ENCODE measurements at places on chromosomes 11 and 22.

DNA sequence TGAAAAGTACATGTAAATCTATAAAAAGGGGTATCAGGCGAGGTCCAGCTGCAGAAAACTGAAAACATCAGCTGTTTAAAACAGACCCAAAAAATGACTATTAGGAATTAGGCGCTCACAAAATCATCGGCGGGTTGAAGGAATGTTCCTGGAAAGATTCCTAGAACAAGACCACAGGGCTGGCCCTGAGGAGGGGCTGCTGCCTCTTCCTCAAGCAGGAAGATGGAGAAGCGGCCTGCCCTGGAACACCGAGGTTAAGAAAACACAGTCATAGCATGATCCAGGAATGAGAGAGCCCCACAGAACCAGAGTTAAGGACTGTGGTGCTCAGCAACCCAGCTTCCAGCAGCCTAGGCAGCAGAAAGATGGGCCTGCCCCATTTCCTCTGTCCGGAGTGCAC, 78.4 kb downstream of the C11orf91 start:
- no peak for DNase-seq

DNA sequence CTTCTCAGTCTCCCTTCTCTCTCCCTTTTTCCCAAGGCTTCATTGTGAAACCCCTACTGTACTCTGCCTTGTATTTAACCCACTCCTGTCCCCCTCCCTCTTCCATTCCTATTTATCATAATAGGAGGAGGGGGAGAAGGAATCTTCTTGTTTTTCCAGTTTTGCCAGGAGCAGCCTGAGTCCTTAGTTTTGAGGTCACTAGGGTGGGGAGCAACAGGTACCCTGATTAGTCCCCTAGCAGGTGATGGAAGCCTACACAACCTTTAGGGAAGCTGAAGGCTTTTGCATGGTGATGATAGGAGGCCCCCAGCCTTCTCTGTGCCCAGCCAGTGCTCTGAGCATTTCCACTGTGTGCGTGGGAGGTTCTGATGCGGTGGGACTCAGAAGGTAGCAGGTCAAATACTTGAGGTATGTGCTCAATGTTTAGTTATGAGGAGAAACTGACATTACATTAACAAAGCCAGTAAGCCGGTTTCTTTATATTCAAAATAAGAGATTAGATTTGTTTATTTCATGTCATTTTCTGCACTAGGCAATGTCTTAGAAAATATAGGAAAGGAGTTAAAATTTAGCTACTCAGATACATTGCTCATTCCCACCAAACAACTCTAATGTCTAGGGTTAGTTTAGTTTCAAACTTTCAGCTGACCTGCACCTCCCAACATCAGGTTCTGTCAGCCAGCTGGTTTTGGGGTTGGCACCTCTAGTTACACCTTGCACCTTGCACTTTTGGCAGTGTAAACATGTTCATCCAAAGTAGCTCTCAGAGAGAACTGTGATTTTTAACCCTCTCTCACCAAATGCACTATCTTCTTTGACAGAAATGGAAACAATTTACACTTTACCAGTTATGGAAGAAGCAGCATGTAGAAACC, 26.0 kb downstream of the PARVA start:
- no peak for DNase-seq

DNA sequence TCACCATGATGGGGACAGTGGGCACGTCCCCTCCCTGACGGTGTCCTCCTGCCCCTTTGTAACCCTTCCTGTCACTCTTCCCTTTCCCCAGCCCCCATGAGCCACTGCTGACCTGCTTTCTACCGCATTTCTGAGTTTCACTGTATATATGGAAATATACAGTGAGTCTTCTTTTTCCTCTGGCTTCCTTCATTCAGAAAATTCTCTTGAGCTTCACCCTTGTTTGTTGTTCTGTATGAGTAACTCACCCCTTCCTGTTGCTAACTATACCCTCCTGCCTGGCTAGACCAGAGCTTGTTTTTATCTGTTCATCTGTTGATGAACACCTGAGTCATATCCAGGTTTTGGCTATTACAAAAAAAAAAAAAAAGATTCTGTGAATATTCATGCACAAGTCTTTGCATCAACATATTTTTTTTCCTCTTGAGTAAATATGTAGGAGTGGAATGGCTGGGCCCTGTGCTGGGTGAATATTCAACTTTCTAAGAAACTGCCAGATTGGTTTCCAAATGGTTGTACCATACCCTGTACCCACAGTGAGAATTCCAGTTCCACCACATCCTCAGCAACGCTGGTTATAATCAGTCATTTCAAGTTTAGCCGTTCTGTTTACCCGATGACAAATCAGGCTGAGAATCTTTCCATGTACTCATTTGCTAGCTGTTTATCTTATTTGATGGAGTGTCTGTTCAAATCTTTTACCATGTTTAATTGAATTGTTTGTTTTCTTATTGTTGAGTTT, 62.0 kb downstream of the IGF2 start:
- peak; percentile 24 for DNase-seq

GRCh38 chr11:128735935-128736605, 42.2 kb downstream of the FLI1 start:
- DNase-seq = no peak

- DNase-seq = no peak
These were observed 48.4 kb upstream of the MUC15 start for GRCh38 chr11:26620282-26621045.

DNA sequence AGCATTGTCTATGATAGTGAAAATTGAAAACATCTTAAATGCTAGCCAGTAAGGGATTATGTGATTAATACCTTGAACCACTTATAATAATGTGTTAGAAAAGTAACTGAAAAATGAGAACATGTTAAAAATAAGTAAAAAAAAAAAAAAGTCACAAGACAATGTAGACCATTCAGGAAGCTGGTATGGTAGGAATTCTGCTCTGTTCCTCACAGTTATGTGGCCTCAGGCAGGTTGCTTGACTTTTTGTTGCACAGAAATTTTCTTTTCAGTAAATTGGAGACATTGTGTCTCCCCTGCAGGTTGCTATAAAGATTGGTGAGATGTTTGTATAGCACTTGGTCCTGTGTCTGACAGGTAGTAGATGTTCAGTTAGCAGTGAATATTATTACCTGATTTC, 17.3 kb upstream of the PLET1 start:
- DNase-seq = no peak

- DNase-seq = no peak
These were observed 91.0 kb downstream of the TMPRSS5 start for GRCh38 chr11:113615098-113615497.

- no peak for DNase-seq
These were observed 43.6 kb downstream of the SHISAL1 start for GRCh38 chr22:44269117-44269498.

- no peak for DNase-seq
These were observed 79.7 kb downstream of the MAML2 start for GRCh38 chr11:96263238-96263763.

GRCh38 chr22:19849835-19850762, 4.6 kb downstream of the GNB1L start:
- DNase-seq = no peak

GRCh38 chr11:125569915-125570621, 791 bp downstream of the EI24 start:
- no peak for DNase-seq

- DNase-seq = no peak
These were observed 47.3 kb downstream of the RELT start for GRCh38 chr11:73423506-73423905.

DNA sequence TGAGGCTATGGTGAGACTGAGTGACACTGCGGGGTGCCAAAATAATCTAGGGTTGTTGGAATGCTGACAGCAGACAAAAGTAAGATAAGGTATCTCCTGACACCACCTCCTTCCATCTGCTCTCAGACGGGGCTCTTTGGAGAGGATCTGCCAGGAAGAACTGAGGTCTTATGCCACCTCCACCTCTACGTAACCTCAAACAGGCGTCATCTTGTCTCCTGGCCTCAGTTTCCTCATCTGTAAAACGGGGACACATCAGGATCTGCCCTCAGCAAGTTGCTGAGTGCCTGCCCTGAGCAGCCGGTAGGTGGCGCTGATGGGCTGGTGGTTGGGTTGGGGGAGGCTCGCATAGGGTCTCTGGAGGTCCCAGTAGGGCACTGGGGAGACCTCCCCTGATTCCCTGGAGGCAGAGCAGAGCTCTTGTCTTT, 1.7 kb upstream of the MYEOV start:
- DNase-seq = no peak

- DNase-seq = no peak
These were observed 12.4 kb upstream of the MPPED1 start for GRCh38 chr22:43399338-43399979.

GRCh38 chr11:3986301-3986700, 108.3 kb upstream of the RRM1 start:
- DNase-seq = no peak

- DNase-seq = no peak
These were observed 16.0 kb downstream of the BCL9L start for GRCh38 chr11:118909619-118910308.

GRCh38 chr11:47940904-47941649, 39.3 kb upstream of the PTPRJ start:
- DNase-seq = no peak

DNA sequence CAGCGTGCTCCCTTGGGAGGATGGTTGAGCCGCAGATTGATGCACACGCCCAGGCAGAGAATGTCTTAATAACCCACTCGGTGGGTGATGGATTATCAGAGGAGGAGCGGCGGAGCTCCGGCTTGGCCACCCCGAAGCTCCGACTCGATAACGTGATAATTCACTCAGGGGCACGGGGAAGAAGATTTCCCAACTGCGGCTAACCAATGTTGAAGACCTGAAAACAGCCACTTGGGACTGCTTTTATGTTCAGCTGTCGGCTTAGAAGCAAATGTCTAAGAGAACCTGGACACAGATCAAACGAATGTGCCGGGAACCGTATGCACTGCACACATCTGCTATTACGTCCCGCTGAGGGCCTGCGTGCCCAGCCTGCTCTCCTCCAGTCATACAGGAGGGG, 206.8 kb upstream of the CADM1 start:
- DNase-seq = no peak

GRCh38 chr11:103902994-103903393, 133.4 kb upstream of the DDI1 start:
- no peak for DNase-seq

- DNase-seq = peak; percentile 17
These were observed 38.0 kb upstream of the TBCEL start for GRCh38 chr11:120985718-120986569.

GRCh38 chr22:36192542-36192941, 9.1 kb downstream of the APOL4 start:
- DNase-seq = no peak

GRCh38 chr11:2721210-2721916, 21.6 kb upstream of the KCNQ1OT1 start:
- no peak for DNase-seq

- peak; percentile 17 for DNase-seq
These were observed 1.1 kb downstream of the UBASH3B start for GRCh38 chr11:122656631-122657101.

- peak; percentile 66 for DNase-seq
These were observed 22.8 kb downstream of the NPAT start for GRCh38 chr11:108199446-108200321.

GRCh38 chr11:109123816-109124787, 297.9 kb upstream of the C11orf87 start:
- DNase-seq = no peak

- DNase-seq = no peak
These were observed 11.2 kb upstream of the PIK3C2A start for GRCh38 chr11:17219016-17219415.

GRCh38 chr22:45007391-45008185, 2.2 kb downstream of the PHF21B start:
- no peak for DNase-seq

DNA sequence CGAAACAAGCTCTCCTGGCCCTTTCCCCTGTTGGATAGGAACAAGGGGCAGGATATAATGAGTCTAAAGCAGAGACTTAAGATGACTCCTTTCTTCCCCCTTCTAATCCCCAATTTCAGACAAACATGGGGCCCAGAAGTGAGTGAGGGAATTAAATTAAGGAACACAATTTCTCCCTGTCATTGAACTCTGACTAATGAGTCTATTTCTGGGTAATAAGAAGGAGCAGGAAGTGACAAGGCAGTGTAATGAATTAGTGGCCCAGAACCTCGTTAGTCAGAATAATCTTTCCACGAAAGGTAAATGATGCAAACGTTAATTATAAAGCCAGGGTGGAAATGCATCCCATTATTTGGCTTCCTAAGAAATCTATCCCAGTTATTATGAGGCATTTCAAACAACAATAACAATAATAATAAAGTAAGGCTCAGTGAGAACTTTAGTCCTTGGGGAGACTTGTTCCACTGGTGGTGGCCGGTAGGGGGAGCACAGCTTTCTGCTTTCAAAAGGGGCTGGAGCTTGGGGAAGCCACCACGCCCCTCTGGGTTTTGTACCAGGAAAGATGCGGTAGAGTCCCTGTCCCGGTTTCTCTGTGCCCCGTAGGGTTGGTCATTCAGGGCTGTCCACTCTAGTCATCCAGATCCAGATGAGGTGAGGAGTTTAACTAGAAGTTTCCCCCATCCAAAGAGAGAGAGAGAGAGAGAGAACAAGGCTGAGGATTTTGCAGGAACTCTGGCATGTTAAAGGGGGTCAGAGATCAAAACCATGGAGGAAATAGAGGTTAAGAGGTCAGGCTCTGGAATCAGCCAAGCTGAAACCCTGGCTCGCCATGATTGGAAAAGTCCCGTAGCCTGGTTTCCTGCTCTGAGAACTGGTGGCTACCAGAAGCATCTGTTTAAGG, 298.3 kb downstream of the NTM start:
- peak; percentile 8 for DNase-seq

- no peak for DNase-seq
These were observed 147.5 kb downstream of the TMEM135 start for GRCh38 chr11:87185228-87185627.

GRCh38 chr11:12914400-12914912, 94.7 kb upstream of the RASSF10 start:
- DNase-seq = no peak

GRCh38 chr11:31610544-31610943, 101.0 kb downstream of the ELP4 start:
- DNase-seq = no peak

DNA sequence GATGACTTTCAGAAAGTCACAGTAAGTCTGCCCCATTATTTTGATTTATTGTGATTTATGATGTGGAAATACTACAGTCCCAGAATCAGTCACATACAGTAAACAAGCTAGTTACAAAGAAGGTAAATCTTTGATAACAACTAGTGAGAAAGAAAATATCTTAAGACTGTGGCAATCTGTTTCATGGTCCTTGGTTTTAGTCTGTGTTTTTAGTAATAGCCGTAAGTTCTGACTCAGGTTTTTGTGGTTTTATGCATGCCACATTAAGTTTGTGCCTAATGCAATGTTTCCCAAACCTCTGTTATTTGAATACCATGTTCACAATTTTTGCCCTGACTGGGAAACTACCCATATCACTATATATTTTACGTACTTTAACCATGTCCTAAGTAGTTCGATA, 6.7 kb downstream of the CEP295 start:
- no peak for DNase-seq

GRCh38 chr11:75261902-75262361, 21.4 kb downstream of the TPBGL start:
- no peak for DNase-seq

- peak; percentile 21 for DNase-seq
These were observed 841 bp upstream of the EIF4G2 start for GRCh38 chr11:10809373-10810160.

GRCh38 chr22:17540481-17540880, 22.8 kb upstream of the SLC25A18 start:
- no peak for DNase-seq

GRCh38 chr11:65468874-65469333, 29.9 kb upstream of the MALAT1 start:
- DNase-seq = no peak

GRCh38 chr11:62705413-62705812, 1.8 kb downstream of the BSCL2 start:
- no peak for DNase-seq
